NCI-H526 (cell line): ENCODE measurements at places on chromosomes 11 and 22.
A peak's percentile ranks its signal among the peaks of the same experiment; 100 is the strongest.

DNA sequence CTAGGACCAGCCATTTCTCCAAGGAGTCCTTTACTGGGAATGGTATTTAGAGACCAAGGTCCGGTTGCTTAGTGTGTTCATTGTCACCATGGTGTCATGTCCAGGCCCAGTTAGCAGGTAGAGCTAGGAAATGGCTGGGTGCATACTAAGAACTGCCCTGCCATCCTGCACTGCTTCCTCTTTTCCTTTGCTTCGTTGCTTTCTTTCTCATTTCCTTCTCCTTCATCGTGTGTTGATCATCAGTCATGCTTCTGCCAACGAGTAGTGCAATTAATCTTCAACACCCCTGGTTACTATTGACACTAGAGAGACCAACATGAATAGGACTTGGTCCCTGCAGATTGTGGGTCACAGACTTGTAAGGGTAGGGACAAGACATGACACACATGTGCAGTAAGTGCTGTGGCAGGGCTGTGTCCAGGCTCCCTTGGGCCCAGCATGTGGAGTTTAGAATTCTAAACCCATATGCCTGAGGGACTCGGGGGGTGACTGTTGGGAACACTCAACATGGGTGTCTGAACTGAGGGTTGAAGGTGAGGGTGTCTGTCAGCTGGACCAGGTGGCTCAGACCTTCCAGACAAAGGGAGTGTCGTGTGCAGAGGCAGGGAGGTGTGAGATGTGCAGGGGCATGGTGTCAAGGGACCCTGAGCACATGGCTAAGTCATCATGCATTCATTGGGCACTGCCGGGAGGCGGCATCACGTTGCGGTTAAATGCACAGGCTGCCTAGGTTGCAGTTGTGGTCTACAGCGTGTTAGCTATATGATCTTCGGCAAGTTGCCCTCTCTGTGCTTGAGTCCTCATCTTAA, 42.6 kb downstream of the ST14 start:
- DNase-seq = no peak

GRCh38 chr22:44587737-44588310, 89.8 kb upstream of the RTL6 start:
- no peak for DNase-seq

GRCh38 chr11:42410251-42410955, 901.4 kb upstream of the API5 start:
- DNase-seq = no peak

GRCh38 chr22:42937164-42937843, 77.6 kb downstream of the PACSIN2 start:
- DNase-seq = peak; percentile 2

GRCh38 chr11:132187386-132187785, 817.0 kb downstream of the NTM start:
- no peak for DNase-seq

- DNase-seq = no peak
These were observed 28.5 kb upstream of the PAK1 start for GRCh38 chr11:77502346-77502905.

DNA sequence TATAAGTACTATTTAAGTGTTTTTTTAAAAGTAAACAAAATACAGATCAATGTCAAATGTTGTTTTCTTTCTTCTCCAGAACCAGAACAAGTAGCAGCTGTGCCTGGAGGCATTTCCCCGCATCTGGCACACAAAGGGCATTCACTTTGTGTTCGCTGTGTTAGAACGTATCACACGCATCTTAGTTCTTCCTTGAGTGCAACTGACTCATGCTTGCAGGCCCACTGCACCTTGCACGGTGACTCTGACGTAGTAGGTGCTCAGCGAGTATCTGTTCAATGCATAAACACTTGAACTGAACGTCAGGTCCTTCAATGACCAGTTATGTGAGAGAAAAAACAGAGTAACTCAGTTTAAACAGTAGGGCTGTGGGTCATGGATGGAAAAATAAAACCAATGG, 3.5 kb downstream of the IFT27 start:
- DNase-seq = no peak

DNA sequence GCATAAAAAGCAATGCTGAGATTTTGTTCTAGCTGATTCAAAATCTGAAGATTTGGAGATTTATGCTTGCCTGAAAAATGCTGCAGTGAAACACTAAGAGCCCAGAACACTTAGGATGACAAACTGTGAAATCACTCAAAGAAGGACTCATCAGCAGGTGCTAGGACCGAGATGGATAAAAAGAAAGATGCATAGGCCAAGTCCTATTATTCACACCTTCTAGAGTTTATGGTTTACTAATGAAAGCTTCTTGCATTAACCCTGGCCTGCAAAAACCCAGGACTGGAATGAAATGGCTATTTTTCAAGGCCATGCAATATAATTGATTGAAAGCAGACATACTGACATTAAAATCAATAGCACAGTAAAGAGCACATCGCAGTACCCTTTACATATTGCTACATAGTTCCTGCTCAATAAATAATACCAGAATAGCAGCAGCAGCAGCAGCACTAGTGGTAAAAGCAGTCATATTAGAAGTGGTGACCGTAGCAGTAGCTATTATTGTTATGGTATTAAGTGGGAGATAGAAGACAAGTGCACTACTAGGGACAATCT, 161.7 kb downstream of the RAB38 start:
- no peak for DNase-seq

DNA sequence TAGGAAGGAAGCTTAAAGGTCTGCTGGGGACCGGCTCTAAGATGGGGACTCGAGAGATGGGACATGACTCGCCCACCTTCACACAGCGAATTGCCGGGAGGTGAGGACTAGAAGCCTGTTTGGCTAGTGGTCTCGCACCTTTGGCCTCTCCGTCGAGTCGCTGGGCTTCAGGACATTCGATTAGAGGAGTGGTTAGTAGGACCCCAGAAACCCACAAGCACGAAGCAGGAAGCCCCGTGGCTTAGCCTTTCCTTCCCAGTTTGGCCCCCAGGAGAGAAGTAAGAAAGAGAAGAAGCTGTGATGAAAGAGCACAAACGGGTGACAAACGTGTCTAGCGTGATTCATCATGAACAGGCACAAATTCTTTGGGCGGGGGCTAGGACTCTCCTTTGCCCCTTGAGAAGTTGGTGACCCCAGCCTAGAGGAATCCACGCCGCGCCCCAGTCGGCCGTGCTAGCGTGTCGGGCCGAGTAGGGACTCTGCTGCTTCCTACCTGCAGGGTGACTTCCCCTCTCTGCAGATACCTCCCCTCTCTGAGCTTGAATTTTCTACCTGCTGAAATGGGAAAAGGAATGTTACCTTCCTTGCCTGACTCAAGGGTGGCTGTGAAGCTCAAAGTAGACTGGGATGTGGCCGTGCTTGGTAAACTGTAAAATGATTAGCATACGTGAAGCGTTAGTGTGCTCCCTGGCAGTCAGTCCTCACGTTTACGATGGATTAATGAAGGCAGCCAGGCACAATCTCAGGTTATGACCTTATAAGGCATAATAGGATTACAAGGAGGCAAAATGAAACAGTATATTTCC, 1.1 kb upstream of the ADM start:
- DNase-seq = peak; percentile 63

DNA sequence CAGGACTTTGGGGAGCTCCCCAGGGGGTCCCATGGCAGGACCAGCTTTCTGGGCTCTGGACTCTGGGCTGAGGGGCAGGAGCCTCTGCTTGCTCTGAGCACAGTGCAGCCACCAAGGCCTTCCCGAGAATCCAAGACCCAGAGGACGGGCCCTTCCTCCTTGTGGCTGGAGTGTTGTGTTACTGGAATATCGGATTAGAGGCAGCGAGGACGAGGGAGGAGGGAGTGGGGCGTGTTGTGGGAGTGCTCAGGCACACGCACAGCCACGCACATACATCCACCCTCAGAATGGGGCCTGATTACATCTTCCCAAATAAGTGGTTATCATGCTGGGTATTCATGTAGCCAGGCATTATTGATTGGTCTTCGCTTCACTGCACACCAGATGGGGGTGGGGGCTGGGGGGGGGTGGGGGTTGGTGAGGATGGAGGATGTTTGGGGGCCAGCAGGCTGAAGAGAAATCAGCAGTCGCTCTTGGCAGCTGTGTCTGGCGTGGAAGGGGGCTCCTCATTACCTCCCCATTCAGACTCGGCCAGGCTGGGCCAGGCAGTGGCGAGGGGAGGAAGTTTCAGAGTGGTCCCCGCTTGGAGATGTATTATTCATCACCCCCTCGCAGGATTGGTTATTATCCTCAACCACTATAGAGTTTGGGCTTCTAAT, 120.9 kb downstream of the ST3GAL4 start:
- no peak for DNase-seq

DNA sequence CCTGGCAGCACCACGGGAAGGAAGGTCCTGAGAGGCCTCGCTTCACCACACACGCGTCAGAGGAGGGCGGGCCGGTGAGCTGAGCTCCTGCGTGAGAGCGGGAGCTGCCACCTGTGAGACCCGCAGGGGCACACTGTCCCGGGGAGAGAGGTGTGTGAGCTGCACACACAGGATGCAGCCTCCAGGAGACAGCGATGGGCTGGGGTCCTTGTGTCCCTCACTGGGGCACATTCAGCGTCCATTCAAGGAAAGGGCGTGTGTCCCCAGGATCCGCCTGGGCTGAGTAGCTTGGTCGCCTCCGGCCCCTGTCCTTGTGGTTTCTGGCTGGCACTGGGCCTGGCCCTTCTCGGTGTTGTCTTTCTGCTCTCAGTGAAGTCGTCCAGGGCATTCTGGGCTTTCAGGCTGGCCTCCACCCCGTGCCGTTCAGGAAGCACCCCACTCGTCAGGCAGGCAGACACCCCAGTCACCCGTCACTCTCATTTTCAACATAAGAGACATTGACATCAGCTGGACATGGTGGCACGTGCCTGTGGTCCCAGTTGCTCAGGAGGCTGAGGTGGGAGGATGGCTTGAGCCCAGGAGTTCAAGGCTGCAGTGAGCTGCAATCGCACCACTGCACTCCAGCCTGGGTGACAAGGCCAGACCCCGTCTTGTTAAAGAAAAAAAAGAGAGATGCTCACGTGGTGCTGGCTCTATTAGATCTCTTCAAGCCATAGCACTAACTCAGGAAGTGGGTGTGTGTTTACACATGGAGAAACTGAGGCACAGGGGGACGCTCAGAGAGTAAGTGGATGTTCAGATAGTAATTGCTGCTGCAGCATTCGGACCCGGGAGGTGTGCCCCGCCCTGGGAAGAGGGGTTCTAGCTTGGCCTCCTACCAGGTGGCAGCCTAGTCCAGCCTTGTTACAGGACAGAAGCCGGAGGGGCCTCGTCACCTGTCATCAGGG, 1081.6 kb downstream of the BRD1 start:
- DNase-seq = no peak

- no peak for DNase-seq
These were observed 11.9 kb downstream of the OTOG start for GRCh38 chr11:17558916-17559315.

DNA sequence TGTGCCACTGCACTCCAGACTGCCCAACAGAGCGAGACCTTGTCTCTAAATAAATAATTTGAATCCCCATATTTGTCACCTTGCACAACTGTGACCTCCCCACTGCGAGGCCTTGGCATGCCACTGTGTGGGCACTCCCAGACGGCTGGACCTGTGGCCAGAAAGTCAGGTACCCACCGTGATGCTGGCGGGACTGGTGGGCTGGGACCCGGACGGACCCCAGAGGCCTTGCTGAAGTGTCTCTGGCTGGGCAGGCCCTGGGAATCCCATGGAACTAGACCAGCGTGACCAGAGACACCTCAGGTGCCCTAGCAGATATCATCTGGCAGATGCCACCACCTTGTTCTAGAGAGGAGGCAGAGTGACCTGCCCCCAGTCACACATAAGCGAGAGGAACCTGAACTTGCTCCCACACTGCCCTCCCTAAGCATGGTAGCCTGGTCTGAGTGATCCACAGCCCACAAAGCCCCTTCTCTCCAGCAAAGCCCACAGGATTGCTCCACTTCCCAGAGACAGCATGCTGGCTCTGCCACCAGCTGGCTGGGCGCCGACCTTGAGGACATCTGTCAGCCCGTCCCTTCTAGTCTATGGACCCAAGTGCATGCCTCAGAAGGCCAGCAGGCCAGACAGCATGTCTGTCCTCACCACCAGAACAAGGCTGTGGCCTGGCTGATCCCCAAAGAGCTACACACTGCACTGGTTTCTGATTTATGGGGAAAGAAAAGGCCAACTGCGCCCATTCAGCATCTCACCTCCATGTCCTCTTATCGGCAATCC, 9.5 kb downstream of the MACROD1 start:
- no peak for DNase-seq

DNA sequence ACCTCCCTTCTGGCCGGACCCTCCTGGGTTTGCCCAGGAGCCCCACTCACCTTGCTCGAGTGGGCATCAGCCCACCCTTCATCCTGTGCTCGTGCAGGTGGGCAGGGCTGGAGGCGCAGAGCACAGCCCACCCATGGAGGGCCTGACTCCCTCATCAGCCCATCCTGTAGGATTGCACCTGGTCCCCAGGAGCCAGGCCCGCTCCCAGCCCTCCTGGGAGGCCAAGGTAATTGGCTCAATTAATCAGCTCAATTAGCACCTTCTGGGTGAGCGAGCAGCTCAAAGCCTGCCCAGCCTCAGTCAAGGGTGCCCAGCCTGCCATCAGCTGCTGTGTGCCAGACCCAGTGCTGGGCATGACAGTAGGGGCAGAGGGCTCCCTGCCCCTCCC, 58.1 kb upstream of the NECTIN1 start:
- DNase-seq = no peak

DNA sequence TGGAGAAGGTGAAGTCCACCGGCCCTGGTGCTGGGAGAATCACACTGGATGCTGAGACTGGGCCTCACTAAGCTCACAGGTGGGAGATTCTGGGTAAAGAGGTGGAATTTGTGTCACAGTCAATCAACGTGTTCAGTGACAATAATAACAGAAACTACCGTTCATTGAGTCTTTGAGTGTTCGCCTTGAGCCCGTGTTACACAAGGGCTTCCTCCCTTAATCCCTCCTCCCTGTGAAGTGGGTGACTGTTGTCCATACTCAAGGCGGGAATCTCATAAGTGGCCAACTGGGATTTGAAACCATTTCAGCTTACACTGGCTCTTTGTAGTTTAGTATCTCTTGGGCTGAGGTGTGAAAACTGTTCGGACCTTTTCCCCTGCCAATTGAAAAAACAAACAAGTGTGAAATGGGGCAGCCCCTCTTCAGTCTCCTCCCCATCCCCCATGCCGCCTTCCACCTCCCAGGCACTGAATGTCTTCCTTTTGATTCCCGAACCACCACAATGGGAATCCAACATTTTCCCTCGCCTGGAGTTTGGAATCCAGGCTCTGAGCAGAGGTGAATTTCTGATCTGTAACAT, 502.4 kb downstream of the MIAT start:
- no peak for DNase-seq

GRCh38 chr11:69497221-69497787, 15.8 kb downstream of the LINC01488 start:
- no peak for DNase-seq

DNA sequence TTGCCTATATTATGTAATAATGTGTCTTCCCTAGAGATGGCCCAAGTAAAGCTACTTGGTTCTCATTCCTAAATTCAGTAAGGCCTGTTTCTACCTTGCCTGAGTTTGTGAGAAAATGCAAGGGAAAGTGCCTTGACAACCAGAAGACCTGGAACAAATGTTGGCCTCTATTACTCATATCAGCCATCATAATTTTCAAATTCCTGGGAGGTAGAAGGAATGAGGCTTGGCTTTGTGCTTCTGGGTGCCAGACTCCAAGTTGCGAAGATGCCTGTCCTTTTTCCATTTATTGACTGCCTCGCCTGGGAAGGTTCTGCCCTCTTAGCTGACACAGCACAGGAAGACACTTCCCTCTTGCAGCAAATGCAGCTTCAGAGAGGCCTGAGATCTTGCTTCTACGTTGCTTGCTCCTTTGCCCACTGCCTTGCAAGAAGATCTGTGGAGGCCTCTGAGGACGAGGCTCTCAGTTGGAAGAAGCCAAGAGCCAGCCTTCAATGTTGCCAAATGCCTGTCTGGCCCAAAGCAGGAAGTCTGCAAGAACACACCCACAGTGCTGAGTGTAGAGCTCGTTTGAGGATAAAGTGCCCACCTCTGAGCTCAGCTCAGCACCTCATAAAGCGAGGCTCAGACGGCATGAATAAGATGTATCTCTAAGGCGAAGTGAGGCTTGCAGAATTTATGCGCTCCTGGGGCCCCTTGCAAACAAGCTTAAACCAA, 120.1 kb downstream of the GALNT18 start:
- DNase-seq = no peak
